ENCODE measurements at places on chromosomes 7 and 10.

DNA sequence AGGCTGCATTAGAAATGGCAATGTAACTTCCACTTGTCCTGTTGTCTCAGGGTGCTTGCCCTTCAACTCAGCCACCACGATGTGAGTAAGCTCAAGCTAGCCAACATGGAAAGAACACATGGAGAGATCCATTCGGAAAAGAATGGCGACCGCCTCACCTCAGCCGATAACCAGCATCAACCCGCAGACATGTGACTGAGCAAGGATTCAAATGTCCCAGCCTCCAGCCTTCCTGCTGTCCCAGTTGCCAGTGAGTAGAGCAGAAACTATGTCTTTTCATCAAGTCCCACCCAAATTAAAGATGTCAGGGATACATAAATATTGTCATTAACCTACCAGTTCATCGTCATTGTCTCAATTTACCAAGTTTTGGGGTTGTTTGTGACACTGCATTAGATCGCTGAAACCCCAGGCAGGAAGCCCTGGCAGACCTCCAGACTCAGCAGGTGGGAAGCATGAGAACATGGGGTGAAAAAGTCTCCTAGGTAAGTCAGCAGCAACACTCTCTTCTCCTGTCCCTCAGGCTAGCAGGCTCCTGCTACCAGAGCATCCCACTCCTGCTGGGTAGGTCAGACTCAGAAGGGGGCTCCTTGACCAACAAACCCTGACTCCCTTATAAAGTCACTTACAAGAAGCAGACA is 67.0 kb downstream of the OSBPL3 start:
- DNase-seq = no peak

GRCh38 chr10:7025296-7025695 is 385.5 kb downstream of the SFMBT2 start:
- no peak for DNase-seq

- DNase-seq = no peak
Observed at GRCh38 chr7:140061607-140061930, 1.2 kb downstream of the PARP12 start.

GRCh38 chr7:108455998-108456677 is at the start of gene NRCAM:
NRCAM (minus strand) TSS chr7:108456436; CDS start chr7:108240064, 216,372 bp downstream.
- no peak for DNase-seq

DNA sequence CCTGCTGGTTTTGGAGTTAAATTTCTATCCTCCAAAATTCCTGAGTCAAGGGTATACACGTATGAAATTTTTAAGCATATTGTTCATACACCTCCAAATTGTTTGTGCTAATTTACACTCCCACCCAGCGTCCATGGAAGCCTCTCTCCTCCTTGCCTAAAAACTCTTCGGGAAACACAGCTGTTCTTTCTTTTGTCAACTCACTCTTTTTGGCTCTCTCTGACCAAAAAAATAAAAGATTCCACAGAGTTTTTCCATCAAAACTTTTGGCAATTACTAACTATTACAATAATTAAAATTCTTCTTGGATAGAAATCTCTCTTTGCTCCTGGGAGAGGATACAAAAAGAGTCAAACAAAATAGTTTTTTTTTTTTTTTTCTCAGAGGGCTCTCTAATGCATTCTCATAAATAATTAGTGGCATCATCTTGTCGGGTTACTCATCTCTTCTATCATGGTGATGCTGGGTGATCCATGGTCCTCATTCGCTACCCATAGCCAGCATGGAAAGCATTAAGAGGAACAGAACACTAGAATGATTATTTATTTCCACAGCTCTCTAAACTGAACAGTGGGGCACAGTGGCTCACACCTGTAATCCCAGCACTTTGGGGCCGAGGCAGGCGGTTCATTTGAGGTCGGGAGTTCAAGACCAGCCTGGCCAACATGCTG is 310.7 kb downstream of the SFMBT2 start:
- no peak for DNase-seq

DNA sequence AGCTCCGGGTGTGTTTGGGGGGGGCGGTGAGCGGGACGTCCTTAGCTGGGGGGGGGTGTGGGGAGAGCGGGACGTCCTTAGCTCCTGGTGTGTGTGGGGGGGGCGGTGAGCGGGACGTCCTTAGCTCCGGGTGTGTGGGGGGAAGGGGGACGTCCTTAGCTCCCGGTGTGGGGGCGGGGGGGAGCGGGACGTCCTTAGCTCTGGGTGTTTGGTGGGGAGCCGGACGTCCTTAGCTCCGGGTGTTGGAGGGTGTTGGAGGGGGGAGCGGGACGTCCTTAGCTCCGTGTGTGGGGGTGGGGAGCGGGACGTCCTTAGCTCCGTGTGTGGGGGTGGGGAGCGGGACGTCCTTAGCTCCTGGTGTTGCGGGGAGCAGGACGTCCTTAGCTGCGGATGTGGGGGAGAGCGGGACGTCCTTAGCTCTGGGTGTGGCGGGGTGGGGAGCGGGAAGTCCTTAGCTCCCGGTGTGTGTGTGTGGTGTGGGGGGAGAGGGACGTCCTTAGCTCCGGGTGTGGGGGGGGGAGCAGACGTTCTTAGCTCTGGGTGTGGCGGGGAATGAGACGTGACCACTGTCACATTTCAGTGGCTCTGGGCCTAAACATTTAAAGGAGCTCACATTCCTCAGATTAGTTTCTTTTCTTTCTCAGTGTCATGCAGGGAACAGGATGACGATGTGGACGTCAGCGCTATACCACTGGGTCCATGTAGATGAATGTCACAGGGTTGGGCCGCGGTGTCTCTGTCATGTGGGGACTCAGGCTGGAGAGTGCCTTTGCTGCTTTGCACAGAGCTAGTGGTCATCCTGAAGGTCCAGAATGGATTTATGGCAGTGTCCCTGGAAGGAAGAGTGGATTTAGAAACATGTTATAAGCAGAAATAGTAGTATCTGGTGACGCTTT is 7.5 kb downstream of the DYNC2I1 start:
- DNase-seq = no peak

- DNase-seq = no peak
Observed at GRCh38 chr10:95767884-95768556, 12.1 kb downstream of the ENTPD1 start.

- DNase-seq = no peak
Observed at GRCh38 chr10:79405221-79405994, 40.0 kb downstream of the ZCCHC24 start.

GRCh38 chr7:112223310-112223709 is 16.8 kb downstream of the ZNF277 start:
- no peak for DNase-seq

DNA sequence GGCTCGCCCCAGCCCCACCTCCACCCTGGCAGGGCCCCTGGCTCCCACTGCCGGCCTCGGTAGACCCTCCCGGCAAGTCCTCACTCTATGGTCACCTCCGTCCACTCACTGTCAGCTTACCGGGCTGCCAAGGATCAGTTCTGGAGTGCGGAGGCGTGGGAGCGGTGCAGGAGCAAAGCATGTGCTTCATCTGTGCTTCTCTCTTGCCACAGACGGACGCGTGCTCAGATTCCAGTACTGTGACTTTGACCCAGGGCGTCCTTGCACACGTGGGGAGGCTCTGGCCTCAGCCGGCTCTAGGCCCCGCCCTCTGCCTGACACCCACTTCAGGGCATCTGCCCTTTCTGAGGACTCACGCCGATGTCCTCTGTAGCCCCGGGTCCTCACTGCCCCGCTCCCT is 547.5 kb upstream of the FOXK1 start:
- no peak for DNase-seq

DNA sequence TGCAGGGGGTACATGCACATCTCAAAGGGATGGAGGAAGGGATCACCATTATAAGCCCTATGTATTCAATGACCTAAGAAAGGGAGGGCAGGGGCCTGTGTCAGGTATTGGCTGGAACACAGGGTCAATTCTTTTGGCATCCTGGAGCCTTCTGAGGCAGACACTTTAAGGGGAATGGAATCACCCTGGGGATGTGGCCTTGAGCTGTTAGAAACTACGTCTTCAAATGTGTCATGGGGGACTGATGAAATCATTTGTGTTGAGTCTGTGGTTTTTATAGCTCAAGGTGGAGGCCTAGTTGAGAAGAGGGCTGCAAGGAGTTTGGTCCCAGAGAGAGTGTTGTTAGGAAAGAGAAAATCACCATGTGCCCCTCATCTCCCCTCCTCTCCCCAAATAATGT is 206.1 kb upstream of the CELF2 start:
- DNase-seq = no peak

DNA sequence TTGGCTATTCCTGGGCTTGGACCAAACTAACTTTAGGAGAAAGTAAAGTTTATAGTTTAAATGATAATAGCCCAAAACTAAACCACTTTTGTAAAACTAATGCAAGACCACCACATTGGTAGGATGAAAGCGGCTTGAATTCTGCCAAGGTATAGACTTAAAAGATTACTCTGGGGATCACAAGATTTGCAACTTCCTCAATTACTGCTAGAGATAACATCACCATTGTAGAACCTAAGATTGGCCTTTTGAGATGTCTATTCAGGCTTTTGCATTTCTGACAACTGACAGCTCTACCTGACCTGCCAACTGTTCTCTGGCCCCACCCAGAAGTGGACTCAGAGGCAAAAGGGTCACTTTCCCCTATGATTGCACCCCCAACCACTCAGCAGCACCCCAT is 162.4 kb downstream of the TNS3 start:
- no peak for DNase-seq

DNA sequence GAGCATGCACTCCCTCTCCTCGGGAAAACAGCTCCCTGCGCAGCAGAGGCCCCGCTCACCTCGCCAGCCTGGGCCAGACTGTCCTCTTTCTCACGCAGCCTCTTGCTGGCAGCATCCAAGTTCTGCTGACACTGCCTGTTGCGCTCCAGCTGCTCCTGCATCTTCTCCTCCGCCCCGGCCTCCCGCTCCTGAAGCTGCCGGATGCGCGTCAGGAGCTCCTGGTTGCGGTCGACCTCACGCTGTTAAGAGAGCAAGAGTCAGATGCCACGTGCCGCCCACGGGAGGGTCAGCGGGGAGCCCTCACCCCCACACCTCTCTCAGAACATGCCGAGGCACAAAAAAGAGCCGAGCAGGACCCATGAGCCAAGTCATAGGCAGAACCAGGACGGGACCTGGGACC is 10.2 kb downstream of the MAD1L1 start:
- DNase-seq = no peak

GRCh38 chr10:98090822-98091221 is 43.6 kb upstream of the R3HCC1L start:
- no peak for DNase-seq

DNA sequence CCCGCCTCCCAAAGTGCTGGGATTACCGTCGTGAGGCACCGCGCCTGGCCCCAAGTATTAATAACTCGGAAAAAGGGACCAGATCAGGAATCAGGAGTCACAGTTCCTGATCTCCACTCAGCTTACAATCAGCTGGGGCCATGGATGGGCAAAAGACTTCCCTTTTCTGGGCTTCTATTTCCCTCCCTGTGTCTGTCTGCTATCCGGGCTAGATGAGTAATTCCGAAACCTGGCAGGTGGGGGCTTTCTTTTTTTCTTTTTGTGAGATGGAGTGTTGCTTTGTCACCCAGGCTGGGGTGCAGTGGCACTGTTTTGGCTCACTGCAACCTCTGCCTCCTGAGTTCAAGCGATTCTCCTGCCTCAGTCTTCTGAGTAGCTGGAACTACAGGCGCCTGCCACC is 11.6 kb downstream of the RPS24 start:
- no peak for DNase-seq

DNA sequence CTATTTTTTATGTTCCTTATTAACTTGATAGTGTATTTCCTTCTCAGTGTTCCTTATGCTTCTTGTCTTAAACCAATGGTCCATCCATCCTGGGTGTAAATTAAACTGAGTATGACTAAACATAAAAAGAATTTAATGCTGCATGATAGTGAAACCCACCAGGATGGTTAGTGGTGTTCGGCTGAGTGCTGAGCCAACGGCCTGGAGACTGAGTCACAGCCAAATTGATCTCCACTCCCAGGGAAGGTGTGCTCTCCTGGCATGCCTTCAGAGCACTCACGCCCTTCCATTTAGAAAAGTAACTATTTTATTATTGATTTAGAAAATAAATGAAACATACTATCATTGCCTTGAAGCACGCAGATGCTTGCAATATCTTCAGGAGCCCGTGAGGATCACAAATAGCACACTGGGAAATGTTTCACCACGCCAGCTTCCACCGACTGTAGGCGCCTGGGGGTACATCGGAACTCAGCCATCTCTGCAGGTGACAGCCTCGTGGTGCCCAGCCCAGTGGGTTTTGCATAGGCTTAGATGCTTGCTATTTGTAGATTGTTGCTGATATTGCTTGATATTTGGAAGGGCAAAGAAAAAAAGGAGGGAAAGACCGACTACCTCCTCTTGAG is 40.0 kb upstream of the LOXL4 start:
- no peak for DNase-seq

DNA sequence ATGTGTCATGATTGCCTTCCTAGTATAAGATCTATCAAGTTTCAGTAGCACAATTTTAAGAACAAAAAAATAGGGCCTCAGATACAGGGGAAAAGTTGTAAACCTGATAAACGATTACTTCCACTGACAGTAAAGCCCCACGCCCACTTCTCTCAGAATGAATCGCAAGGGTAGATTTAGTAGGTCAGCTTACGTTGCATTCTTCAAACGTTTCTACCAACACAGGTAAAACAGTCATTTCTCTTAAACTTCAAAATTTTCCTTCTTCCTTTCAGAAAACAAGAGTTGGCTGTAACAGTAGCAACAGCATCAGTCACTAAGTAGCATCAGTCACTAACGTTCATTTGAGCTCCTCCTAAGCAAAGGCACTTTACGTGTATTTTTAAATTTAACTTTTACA is 221.5 kb downstream of the ADAM12 start:
- no peak for DNase-seq

DNA sequence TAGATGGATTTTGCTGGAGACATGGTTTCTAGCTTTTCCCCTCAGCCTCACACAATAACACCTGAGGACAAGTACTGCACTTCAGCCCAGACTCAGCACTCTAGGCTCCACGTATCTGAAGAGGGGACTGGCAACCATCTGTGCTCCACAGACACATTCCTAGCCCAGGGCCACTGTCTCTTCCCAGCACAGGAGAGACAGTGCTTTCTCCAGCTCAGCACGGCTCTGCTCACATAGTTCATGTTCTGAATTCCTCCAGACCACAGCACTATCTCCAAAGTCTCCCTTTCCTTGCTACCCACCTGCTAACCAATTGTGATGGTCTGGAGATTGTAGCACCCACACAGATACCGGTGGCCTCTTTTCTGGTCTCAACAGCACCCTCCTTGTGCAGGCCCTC is 114.5 kb downstream of the HTR7 start:
- DNase-seq = no peak

DNA sequence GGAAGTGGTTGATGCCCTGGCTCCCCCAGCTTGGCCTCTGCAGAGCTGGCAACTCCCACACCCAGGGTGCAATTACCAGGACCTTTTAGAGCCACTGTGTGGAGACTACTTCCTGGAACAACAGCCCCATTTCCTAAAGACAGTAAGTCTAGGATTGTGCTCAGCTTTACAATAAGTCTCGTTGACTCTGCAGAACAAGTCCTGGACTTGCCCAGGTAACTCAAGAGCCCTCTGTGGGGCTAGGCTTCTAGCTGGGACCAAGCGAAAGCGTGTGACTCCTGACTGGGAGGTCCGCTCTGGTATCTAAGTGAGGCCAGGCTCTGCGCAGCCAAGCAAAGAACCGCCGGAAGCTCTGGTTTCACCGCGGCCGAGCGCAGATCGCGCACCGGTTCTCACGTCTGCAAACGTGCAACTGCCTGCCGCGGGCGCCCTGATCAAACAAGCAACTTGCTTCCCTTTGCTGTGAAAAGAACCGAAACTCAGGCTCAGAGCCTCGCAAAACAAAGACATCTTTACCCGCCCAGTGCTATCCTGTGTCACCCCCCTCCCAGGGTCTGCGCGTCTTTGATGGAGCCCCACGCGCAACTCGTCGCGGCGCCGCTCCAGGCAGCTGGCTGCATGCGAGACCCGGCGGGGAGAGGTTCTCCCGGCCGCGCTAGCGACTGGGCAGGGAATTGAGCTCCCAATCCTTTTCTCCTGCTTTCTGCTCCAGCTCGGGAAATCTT is 4.4 kb upstream of the PDLIM1 start:
- DNase-seq = no peak

- DNase-seq = no peak
Observed at GRCh38 chr10:86658261-86658741, 4.0 kb downstream of the OPN4 start.
